T1000 (cell line): ENCODE measurements at places on chromosomes 1 and 21.
A peak's percentile ranks its signal among the peaks of the same experiment; 100 is the strongest.

GRCh38 chr1:160674415-160674814, 27.6 kb upstream of the SLAMF1 start:
- no peak for DNase-seq

DNA sequence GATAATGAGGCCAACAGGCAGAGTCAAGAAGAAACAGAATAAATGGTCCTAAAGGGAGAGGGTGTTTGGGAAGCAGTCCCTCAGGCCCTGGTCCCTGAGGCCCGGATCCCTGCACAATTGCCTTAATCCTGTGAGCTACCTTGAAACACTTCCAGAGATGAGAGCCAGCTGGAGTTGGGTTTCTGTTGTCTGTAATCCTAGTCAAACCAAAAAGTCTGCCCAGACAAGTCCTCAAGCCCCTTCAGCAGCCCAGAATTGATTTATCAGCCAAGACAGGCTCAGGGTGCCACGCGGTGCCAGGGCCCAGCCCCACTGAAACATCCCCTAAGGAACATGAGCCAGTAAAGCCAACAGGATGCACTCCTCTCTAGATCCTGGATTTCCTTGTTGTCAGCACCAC, 16.4 kb upstream of the CLSTN1 start:
- DNase-seq, result no peak

DNA sequence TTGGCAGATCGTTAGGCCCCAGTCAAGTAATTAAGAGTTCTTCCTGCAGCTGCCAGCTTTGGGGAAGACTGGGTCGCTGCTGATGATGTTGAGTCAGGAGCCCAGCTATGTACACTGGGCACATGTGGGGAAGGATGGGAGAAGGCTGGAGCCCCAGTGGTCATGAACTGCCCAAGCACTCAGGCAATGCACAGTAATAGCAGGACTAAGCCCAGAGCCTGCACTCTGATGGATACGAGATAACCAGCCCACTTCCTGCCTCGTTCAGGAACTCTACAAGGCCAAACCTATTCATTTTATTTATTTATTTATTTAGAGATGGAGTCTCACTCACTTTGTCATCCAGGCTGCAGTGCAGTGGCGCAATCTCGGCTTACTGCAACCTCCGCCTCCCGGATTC, 81.1 kb upstream of the BTG3 start:
- no peak for DNase-seq

DNA sequence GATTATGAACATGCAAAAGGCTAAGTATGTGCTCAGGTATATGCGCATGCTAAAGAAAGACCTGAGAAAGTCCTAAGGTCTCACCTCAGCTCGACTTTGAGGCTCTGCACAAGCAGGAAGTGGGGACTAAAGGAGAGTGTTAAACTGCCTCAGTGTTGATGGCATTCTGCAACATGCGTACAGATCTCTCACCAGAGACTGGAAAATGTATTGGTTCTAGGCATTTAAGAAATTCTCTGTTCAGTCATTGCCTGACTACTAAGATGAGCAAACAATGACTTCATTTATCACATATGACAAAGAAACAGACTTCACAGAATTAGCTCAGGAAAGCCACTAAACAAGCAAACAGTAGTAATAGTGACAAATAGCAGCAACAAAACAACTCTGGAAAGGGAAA, 90.8 kb downstream of the USH2A start:
- no peak for DNase-seq

- no peak for DNase-seq
Observed at GRCh38 chr1:43507296-43508295, 23.1 kb upstream of the PTPRF start.

DNA sequence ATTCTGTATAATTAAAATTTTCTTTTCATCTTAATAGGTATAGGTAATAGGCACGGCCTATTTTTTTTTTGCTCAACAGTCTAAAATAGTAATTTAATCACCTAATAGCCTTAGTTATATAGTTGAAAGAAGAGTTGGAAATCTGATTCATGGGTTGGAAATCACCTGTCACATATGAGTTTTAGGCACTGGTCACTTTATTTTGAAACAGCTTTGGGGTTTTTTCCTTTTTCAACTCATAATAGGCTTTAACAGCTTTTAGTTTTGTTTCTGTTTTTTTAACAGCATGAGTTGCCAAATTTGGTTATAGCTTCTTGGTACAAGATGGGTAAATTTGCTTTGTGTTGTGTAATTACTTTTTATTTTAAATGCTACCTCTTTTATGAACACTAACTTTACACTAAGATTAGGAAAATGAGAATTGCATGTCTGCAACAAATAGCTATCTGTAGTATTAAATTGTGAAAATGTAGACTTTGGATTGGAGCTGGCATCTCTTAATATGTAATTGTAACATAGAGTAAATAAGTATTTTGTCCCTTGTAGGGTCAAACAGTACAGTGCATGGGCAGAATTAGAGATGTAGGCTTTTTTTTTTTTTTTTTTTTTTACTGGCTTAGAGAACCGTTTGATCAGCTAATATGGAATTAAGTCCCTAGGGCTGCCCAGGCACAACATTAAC, 109.8 kb downstream of the OSBPL9 start:
- DNase-seq, result no peak

GRCh38 chr1:119554183-119554582, 47.2 kb downstream of the HSD3B1 start:
- DNase-seq, result peak; percentile 14
